CD4-positive, alpha-beta T cell treated with Interleukin-4 for 1 hour (primary cell): ENCODE measurements at places on chromosomes 7 and 10.
A peak's percentile ranks its signal among the peaks of the same experiment; 100 is the strongest.

DNA sequence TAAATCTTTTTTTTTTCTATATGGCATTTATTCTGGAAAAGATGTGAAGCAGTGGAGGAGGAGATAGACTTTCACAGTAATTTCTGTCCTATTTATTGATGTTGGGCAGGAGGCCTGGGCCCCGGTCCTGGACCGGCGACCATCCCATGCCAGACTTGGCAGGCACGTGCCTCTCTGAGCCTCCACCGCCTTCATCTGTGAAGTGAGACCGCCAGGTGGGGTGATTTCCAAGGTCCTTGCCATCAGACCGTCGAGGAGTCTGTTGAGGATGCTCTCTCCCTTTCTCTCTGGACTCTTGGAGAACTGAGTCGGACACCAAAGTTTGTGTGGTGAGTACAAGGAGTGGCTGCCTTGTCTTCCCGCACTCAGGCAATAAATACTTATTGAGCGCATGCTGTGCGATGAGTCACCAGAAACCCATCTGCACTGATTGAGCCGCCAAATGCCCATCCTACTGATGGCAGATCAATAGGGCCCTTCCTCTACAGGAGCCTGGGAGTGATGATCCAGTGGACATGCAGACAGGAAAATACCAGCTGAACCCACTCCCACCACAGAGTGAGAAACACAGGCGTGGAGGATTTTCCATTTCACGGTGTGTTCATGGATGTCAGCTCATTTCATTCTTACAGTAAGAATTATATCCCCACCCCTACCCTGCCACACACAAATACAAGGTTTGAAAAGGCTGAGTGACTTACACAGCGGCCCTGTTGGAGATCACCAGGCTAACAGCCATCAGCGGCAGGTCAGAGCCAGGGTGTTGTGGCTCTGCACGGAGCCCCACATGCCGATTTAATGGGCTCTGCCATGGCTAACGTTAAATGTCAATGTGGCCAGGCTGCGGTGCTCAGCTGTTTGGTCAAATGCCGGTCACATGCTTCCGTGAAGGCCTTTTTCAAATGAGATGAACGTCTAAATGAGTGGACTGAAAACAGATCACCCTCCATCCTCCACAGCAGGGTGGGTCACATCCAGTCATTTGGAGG, 11.5 kb upstream of the PRKAG2 start:
- no peak for DNase-seq

- DNase-seq: no peak
These were observed 18.2 kb downstream of the FAM25A start for GRCh38 chr10:87038286-87038717.

DNA sequence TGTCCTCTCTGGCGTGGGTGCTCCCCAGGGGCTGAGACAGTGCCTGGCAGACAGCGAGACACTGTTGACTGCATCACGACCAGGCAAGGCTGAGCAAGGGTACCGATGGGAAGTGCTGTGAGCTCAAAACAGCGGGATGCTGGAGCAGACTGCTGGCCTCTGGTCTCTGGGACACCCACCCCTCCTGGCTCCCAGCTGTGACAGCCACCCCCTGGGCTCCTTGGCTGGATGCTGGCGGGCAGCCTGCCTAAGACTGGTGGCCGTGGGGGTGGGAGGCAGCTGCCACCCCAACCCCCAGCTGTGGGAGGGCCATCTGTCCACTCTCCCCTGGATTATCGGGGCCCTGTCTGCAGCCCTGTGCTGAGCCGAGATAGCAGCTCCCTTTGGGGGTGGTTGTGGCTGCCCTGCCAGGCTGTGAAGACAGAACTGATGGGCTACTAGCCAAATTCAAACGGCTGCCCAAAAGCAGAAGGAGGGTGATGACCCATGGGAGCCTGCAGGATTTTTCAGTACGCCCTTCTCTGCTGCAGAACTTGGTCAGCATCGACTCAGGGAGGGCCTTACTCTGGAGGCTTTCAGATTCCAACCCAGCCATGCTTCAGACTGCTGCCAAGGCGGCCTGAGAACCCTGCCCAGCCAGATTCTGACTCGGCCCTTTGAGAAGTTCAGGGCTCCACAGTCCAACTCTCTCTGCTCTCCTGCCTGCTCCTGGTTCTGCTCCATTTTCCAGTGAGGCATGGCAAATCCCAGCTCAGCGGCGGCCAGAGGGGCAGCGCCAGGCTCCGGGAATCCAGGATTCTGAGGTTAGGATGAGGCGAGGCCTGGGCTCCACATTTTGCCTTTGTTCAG, 125.3 kb downstream of the NEURL1 start:
- DNase-seq: no peak

DNA sequence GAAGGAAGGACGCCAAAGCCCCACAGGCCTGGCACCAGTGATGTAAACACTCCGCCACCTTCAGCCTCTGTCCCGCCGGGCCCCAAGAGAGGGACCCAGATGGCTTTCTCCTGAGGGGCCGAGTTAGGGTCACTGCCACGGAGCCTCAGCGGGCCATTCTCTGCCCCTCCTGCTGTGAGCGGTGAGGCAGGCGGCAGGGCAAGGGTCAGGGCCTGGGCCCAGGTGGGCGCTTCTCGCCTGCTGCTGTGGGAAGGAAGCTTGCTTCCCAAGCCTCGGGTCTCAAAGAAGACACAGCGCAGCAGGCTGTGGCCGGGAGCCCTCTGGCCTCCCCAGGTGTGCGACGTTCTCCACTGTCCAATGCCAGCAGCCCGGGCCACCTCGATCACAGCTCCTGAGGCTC, 84.8 kb downstream of the PROSER2 start:
- no peak for DNase-seq

GRCh38 chr10:16470747-16471146, 33.9 kb downstream of the PTER start:
- DNase-seq: peak; percentile 15

GRCh38 chr7:2859952-2860351, 15.8 kb upstream of the GNA12 start:
- no peak for DNase-seq

DNA sequence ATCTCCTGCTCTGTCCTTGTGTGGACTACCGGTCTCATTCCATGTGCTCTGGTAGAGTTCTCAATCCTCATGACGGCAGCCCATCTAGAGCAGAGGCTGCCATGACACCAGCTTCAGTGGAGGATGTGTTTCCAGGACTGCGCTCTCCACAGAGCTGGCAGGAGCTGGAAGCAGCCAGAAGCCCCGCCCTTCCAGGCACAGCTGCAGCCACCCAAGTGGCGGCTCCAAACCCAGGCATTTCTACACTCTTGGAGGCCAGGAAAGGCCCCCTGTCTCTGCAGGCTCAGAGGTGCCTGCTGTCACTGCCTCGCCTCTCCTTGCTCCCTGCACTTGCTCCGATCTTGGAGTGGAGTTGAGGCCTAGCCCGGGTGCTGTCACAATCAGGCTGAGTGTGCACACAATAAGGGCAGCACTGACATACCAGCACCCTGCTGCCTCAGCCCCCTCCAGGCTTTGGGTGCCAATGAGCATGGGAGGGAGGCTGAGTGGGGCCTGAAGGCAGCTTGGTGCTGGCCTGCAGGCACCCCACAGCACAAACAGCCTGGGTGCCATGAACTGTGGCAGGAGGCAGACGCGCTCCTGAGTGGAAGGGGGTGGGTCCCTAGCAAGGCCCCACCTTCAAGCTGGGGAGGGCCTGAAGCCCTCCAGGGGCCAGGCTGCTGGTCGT, 122.1 kb downstream of the LRRN3 start:
- DNase-seq: no peak

- DNase-seq: no peak
These were observed 138.2 kb upstream of the MKLN1 start for GRCh38 chr7:131189488-131189887.

DNA sequence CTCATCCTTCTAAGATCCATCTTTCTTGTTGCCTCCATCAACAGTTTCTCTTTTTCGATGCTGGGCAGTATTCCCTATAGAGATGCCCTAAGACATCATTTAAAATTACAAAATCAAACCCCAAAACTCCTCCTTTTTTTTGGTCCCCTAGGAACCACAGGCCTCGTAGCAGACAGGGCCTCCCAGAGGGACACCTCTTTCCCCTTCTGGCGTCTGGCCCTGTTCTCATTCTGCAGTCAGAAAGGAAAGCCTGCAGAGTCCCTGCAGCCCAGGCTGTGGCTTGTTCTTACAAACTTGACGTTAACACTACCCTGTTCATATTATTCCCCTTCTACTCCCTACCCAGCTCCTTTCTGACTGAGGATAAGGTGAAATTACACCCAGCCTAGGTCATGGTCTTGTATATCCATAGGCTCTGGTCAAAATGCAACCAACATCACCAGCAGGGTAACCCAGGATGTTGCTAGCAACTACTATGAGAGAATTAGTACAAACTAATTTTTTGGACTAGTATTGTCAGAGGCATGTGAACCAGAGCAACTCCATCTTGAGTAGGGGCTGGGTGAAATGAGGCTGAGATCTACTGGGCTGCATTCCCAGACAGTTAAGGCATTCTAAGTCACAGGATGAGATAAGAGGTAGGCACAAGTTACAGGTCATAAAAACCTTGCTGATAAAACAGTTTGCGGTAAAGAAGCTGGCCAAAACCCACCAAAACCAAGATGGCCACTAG, 3.5 kb upstream of the EPHA1 start:
- no peak for DNase-seq

DNA sequence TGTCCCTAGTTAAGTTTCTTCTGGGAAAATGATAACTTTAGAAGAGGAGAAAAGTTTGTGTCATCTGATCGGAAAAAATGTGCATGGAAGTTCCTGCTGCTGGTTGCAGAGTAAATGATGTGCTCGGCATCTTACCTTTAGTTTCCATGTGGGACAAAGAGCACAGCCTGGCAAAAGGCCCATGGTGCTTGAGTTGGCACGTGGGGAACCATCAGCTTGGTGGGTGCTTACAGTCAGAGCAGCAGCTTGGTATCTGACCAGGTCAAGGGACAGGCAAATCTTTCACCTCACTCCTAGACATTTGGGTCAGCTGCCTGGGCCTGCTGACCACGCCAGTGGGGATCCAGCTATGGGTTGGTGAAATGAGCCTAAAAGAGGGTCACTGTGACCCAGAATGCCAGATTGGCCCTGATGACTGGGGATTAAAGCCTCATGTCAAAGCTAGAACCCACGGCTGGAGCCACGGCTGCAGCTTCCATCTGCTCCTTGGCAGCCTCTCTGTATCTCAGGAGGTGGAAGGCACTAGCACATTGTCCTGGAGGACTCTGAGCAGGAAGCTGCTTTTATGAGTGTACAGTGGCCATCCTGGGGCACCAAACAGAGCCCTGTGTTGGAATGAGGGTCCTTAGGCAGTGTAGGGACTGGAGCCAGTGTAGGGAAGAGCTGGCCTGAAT, 24.7 kb downstream of the VWC2 start:
- no peak for DNase-seq

- no peak for DNase-seq
These were observed 19.1 kb downstream of the PDE1C start for GRCh38 chr7:32051128-32051527.

- no peak for DNase-seq
These were observed 89.2 kb downstream of the HERPUD2 start for GRCh38 chr7:35605760-35606159.

DNA sequence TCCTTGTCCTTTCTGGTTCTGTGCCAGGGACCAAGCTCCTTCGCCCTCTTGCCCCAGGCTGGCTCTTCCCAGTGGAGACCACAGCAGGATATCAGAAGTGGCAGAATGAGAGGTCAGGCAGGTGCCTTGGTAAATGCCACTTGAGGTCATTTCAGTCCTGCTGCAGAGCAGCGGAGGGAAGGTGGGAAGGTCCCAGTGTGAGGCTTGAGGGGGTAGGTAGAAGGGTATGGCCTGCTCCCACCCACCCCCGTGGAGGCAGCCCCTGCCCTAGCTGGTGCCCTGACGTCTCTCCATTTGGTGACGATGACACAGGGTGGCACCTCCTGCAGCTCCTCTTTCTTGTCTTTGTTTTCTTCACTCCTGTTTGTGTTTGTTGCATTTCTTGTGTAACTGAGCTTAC, 538.8 kb downstream of the TCERG1L start:
- DNase-seq: no peak
